ENCODE measurements at places on chromosomes 7 and 10. TPM values are rescaled to one million over a fixed set of nuclear protein-coding genes. Genes with fewer than 3 reads are reported as not detected.

DNA sequence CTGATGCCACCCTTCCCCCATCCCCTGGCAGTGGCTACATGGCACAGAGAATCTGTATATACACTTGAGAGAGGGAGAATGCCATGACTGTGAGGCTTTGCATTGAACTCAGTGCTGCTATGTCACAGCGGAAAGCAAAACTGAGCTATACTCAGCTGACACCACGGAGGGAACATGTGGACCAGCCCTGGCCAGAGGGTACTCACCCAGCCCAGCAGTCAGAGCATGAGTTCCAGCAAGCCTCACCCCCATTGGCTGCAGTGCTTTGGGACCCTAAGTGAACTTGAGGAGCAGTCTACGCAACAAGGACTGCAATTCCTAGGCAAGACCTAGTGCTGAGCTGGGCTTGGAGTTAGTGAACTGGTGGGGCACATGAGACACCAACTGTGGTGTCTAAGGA, 10.3 kb upstream of the AOC1 start:
- no peaks in the 10 kb centered on the region for H3K36me3 ChIP-seq
- no peaks in the 10 kb centered on the region for H3K27me3 ChIP-seq
- no peak overlapping the region for H3K4me3 ChIP-seq
- no peak for DNase-seq

DNA sequence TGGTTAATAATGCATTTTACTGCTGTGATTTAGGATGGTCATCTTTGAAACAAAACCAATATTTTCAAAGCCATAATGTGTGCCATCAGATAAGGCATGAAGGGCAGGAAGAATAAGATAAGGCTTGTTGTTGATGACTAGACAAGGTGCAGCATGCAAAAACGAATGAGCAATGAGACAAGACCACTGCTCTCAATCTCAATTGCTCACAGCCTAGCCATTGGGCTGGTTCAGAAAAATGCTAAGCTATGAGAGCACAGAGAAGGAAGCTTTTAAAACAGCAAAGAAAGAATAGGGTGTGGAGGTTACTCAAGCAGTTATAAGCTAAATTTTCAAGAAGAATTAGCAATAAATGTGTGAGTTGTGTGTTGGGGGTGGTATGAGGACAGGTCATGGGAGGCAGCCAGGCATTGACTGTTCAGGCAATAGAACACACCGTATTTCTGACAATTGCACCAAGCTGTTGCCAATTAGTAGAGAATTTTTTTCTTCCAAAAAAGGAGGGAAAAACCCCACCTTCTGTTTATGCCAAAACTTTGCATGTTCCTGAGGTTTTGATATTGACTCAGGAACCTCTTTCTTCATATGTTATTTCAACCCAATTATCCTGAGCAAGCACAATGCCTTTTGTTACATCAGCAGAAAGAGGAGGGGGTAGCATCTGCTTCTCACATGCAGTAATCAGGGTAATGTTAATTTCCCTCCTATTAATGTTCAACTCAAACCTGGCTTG, 276.5 kb downstream of the HDAC9 start:
- H3K4me1 ChIP-seq, result no peaks in the 10 kb centered on the region
- no peak overlapping the region for H3K27ac ChIP-seq
- no peaks in the 10 kb centered on the region for H3K27me3 ChIP-seq
- DNase-seq, result no peak

DNA sequence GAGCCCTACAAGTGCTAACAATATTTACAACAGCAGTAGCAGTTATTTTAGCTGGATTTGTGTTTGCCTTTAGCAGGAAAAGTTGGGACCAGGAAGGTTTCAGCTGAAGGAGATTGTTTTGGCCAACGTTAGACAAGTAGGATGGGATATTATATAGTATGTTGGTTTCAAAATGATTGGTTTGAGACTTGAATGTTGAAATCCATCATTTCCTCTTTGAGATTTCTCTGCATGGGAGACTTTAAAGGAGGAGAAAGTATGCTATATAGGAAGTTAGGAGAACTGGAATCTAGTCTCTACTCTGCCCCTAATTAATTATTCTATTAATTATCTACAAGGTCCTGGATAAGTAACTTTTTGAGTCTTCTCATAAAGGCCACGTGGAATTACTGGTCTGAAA, 263.8 kb downstream of the PTEN start:
- H3K27me3 ChIP-seq, result no peaks in the 10 kb centered on the region
- no peaks in the 10 kb centered on the region for H3K36me3 ChIP-seq
- H3K4me3 ChIP-seq, result no peak overlapping the region
- no peak overlapping the region for H3K27ac ChIP-seq

DNA sequence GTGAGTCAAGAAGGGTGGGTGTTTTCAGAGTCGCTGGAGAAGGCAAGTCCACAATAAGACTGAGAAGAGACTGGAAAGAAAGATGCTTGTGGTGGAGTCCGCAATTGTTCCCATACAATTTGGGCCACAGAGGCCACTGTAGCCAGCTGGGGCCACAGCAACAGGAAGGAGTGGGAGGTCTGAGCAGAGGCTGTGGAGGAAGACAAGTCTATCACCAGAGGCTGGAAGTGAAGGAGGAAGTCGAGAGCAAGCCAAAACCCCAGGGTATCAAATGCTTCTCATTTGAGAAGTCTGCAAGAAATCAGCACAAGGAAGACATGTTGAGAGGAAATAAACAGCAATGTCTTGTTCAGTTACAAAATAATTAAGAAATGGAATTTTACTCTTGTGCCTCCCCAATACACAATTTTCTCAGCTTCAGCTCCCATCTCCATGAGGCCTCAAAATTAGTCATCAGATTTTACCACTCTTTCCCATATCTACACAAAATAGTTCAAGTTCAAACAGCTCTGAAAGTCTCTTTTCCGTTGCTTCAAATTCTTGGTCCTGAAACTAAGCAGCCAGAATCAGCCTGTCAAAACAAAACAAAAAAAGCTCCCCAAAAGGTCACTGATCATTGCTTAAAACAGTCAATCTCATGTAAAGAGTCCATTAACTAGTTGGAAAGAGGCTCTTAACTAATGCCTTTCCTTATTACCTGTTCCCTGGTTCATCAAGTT, 31.6 kb downstream of the SLC16A12 start:
- no peak for DNase-seq
- H3K27me3 ChIP-seq, result no peaks in the 10 kb centered on the region
- no peak overlapping the region for H3K4me3 ChIP-seq
- peaks cover 4% of the 10 kb centered on the region for H3K4me1 ChIP-seq

DNA sequence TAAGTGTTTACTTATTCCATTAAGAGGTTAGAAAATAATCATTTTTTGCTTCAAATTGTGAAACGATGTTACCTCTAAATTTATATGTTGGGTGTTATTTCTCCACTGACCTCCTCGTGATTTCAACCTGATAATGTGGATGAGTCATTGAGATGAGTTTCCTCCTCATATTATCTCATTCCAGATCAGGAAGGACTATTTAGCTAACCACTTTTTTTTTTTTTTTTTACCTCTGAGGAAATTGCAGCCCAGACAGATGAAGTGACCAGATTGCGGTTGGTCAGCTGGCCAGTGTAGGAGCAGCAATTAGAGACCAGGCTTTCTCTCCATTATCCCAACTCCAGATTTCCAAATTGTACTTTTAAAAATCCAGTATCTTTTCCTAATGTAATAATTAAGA, 248.7 kb downstream of the FZD1 start:
- H3K27me3 ChIP-seq, result no peaks in the 10 kb centered on the region
- H3K27ac ChIP-seq, result no peak overlapping the region
- no peak for DNase-seq
- H3K36me3 ChIP-seq, result no peaks in the 10 kb centered on the region
- H3K4me3 ChIP-seq, result no peak overlapping the region
- H3K4me1 ChIP-seq, result peaks cover 6% of the 10 kb centered on the region

- H3K27me3 ChIP-seq, result no peaks in the 10 kb centered on the region
- no peak overlapping the region for H3K4me3 ChIP-seq
Measured at GRCh38 chr7:137703291-137704010, 143.3 kb downstream of the DGKI start.

DNA sequence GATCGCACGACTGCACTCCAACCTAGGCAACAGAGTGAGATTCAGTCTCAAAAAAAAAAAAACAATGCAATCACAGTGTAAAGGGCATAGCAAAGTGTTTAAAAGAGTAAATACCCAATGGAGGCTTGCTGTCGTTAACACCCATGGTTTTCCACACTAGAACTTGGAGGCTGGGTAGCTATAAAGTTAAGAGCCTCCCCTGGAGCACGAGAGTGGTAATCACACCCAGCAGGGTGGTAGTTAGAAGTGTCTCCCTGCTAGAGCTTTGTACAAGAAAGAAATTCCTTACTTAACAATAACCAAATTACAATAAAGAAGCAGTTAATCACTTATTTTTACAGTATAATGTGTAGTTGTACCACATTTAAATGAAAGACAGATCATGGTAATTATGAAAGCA, 1078.9 kb downstream of the NRG3 start:
- no peak overlapping the region for H3K4me3 ChIP-seq
- no peak for DNase-seq
- H3K36me3 ChIP-seq, result no peaks in the 10 kb centered on the region
- H3K27ac ChIP-seq, result no peak overlapping the region
- H3K4me1 ChIP-seq, result no peaks in the 10 kb centered on the region
- no peaks in the 10 kb centered on the region for H3K27me3 ChIP-seq

- H3K27ac ChIP-seq, result no peak overlapping the region
- H3K4me3 ChIP-seq, result no peak overlapping the region
- peaks cover 2% of the 10 kb centered on the region for H3K27me3 ChIP-seq
- peak; percentile 70 for DNase-seq
- peaks cover 70% of the 10 kb centered on the region for H3K4me1 ChIP-seq
Measured at GRCh38 chr10:132232023-132232951, 45.5 kb downstream of the DPYSL4 start.

- no peak for DNase-seq
- H3K36me3 ChIP-seq, result peaks cover 2% of the 10 kb centered on the region
- H3K4me3 ChIP-seq, result no peak overlapping the region
- H3K4me1 ChIP-seq, result no peaks in the 10 kb centered on the region
Measured at GRCh38 chr7:134988161-134988560, 1.9 kb downstream of the AGBL3 start.

GRCh38 chr7:50331564-50332208, 27.2 kb downstream of the IKZF1 start:
- DNase-seq, result no peak
- H3K27ac ChIP-seq, result no peak overlapping the region
- no peaks in the 10 kb centered on the region for H3K4me1 ChIP-seq
- H3K36me3 ChIP-seq, result no peaks in the 10 kb centered on the region
- peaks cover 5% of the 10 kb centered on the region for H3K27me3 ChIP-seq
- H3K4me3 ChIP-seq, result no peak overlapping the region

DNA sequence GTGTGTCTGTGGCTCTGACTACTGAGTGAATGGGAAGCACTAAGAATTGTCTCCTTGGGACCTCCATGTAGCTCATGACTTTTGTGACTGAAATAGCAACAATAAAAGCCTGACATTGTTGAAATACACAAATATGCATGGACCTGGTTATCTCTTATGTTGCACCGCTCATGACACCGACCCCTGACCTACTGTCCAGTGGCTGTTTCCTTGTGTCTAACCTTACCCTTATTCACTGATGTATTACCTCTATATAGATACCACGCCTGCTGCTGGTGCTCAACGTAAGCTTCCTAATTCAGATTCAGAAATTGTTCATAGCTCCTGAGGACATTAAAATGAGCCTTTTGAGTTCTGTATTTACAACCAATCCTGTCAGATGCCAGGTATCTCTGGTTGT, 243.4 kb upstream of the SEMA3C start:
- H3K27me3 ChIP-seq, result no peaks in the 10 kb centered on the region
- H3K4me3 ChIP-seq, result no peak overlapping the region
- H3K27ac ChIP-seq, result no peak overlapping the region
- no peaks in the 10 kb centered on the region for H3K4me1 ChIP-seq
- DNase-seq, result no peak

DNA sequence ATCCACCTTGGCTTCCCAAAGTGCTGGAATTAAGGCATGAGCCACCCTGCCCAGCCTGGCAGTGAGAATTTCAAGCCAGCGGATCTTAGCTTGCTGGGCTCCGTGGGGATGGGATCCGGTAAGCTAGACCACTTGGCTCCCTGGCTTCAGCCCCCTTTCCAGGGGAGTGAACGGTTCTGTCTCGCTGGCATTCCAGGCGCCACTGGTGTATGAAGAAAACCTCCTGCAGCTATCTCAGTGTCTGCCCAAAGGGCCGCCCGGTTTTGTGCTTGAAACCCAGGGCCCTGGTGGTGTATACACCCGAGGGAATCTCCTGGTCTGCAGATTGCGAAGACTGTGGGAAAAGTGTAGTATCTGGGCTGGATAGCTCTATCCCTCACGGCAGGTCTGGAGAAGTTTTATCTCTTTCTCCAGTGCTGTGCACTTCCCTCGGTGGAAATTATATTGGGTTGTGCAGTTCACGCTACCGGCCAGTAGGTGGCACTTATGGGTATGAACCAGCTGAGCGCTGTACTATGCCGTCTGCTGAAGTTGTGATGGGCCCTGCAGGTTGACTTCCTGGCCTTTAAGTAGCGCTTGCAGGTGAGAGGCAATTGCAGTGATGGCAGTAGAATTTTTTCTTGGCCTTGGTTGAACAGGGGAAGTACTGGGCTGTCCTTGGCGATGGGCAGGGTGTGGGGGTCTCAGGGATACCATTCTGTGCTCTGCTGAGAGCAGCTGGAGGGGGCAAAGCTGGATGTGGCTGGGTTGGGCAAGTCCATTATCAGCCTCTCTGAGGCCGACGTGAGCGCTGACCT, 138.0 kb upstream of the MTPN start:
- DNase-seq, result peak; percentile 7
- no peaks in the 10 kb centered on the region for H3K4me1 ChIP-seq
- no peaks in the 10 kb centered on the region for H3K27me3 ChIP-seq
- H3K27ac ChIP-seq, result no peak overlapping the region

DNA sequence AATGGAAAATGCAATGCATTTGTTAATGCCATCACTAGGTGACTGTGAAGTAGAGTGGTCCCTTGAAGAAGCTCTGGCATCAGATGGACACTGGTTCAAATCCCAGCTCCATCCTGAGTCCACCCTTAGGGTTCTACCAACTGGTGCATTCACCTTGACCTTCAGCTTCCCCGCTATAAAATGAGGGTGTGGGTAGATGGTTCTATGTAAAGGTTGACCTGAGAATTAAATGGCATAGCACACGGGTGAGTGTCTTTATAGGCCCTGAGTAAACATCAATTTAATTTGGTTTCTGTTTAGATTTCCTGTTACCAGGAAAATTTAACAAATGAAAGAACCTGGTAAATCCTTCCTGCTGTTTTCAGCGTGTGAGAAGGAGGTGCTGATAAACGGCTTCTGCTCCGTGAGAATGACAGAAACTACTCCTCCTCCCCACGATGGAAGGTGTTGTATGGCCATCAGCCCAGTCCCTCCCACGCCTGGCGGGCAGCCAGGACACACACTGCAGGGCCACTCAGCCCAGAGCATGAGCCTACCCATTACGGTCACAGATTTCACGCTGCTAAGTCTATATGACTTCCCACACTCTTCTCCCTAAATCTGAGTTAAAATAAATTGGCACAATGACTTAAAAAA, 210.1 kb downstream of the TNS3 start:
- no peak overlapping the region for H3K27ac ChIP-seq
- peaks cover 42% of the 10 kb centered on the region for H3K4me1 ChIP-seq
- H3K4me3 ChIP-seq, result no peak overlapping the region
- H3K36me3 ChIP-seq, result peaks cover 21% of the 10 kb centered on the region
- peak; percentile 56 for DNase-seq
- no peaks in the 10 kb centered on the region for H3K27me3 ChIP-seq

Gene ATOH7
- polyA plus RNA-seq, result not detected

Gene SDHAF3
- 26.2 TPM for polyA plus RNA-seq

Gene IFIT1B
- polyA plus RNA-seq, result 0.77 TPM

Gene ICA1
- 4.6 TPM for polyA plus RNA-seq

Gene DYNC1I1
- polyA plus RNA-seq, result 1.1 TPM

Gene PLXDC2
- 21.1 TPM for polyA plus RNA-seq

Gene ATP6V0A4
- polyA plus RNA-seq, result not detected

Gene TRIL
- polyA plus RNA-seq, result 26.3 TPM

Data from muscle of leg (tissue), 16 donors.